Central memory CD4-positive, alpha-beta T cell (primary cell): ENCODE measurements at places on chromosomes 6 and 20.

GRCh38 chr20:57630061-57630460 lies 9.8 kb upstream of the ZBP1 start:
- DNase-seq = no peak

- DNase-seq = no peak
These were observed 460.5 kb upstream of the ARID1B start for GRCh38 chr6:156316583-156317125.

DNA sequence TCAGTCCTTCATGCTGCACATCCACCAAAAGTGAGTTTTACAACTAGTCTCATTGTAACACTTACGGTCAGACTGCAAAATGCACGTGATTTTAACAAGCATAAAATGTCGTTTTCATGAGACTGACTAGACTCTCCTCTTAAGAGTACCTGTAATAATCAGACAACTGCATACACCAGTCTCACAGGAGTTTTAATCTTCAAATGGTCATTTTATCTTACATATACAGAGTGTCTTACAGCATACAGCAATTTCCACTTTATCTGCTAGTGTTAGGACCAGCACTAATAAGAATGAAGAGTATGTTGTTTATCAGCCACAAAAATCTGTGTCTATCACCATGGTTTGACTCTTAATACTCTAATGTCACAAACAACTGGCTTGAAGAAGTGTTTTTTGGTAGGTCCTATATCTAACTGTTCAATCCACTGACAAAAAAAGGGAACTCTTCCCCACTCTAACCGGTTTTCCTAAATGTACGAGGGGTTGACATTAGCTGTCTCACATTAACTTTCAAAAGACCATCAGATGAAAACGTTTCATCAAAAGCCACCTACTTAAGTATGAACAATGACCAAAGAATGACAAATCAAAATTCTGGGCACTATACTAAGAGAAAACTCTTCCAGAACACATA lies 1.5 kb upstream of the ASF1A start:
- DNase-seq = peak; percentile 3

GRCh38 chr20:5670036-5670536 lies 80.1 kb upstream of the SHLD1 start:
- no peak for DNase-seq

DNA sequence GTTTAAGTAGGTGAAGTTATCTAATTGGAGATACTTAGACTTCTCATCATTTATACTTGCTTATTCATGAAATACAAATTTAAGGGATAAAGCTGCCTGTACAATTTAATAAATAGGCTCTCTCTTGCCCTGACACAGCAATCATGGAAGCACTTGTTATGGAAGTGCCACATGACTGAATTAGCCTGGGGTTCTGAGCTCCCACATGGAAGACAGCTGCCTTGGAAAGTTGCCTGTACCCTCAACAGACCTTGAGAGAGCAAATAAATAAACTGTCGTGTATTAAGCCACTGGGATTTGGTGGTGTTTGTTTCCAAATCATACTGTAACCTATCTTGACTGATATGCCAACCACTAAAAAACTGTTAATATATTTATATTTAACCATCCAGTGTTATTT lies 87.0 kb upstream of the RSPO3 start:
- no peak for DNase-seq

DNA sequence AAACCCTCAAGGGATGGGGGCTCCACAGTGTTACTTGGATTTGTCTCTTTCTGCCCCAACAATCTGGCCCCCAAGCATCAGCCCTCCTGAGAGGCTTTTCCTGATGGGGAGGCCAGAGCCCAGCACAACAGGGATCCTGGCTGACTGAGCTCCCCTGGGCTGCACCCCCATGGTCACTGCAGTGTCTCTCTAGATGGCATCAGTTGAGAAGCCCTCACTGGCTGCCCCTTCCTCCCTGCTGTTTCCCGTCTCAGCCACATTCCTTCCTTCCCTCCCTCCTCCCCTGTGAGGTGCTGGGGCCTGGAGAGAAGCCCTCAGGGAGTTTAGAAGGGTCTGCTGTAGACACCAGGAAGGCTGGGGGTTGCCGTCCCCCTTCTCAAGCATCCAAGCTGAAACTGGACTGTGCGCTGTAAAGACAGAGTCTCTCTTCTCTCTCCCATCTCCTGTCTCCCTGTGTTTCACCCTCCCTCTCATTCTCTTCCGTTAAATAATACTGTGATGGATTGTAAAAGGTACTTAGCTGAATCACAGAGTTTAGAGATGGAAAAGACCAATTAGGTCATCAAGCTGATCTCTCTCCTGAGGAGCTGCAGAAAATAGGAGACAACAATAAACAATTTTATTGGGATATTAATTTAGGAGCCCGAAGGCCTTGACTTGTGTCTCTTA lies 29.7 kb downstream of the SAYSD1 start:
- DNase-seq = no peak

- DNase-seq = no peak
These were observed 3.4 kb upstream of the TNXB start for GRCh38 chr6:32112431-32112980.

DNA sequence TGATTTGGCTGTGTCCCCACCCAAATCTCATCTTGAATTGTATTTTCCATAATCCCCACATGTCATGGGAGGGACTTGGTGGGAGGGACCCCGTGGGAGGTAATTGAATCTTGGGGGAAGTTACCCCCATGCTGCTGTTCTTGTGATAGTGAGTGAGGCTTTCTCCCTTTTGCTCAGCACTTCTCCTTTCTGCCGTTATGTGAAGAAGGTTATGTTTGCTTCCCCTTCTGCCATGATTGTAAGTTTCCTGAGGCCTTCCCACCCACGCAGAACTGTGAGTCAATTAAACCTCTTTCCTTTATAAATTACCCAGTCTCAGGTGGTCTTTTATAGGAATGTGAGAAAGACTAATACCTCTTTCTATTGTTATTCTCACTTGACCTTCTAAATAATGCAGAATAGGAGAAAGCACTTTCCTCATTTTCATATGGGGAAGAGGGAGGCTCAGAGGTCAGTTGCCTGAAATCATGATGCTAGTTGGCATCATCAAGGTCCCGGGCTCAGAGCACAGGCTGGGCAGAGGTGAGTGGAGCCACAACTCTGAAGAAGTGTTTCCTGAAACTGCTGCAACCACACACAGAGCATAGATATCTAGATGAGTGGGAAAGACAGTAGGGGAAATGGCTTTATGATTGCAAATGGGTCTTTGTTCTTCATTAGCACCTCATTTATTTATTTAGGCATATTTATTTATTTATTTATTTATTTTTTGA lies 191.0 kb downstream of the QKI start:
- no peak for DNase-seq

DNA sequence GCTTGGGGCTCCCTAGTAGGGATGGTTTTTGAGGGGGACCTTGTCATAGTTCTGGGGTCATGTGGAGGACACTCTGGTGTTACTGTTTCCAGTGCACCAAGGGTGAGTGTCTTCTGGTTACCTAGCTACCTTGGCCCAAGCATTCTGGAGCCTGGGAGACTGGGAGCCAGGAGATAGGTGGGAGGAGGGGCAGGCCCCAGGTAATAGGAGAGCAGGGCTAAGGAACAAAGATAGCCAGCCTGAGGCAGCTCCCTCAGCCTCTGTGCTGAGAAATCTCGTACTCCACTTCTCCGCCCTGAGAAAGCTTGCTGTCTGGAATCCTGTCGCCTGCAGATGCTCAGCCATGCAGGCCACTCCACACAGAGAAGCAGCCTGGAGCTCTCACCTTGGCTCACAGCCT lies 8.3 kb upstream of the ENTPD6 start:
- DNase-seq = no peak

DNA sequence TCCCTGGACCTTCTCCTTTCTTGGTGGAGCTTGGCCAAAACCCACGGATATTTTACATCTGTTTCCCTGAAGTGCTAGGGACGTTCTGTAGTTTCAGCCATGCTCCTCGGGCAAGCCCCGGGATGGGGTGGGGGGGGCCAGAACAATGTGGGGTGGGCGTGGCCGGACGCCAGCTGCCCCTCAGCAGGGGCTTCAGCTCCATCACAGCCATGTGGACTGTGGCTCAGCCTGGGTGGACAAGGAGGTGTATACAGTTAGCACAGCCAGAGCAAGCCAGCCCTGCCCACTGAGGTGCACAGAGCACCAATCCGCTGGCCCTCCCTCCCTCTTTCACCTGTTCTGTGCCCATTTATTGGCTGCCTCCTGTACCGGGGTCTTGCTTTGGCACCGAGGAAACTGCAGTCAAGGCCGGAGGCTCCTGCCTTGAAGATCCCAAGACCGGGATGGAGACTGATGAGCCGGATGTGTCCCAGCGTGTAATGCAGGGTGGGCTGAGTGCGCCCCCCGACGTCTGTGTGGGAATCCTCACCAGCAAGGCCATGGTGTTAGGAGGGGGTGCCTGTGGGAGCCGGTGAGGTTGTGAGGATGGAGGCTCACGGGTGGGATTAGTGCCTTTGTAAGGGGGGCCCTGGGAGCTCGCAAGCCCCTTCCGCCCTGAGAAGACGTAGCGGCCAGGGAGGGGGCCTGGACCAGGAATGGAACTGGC lies 28.0 kb downstream of the FRMD1 start:
- DNase-seq = no peak
